ENCODE measurements at places on chromosomes 5 and 9. TPM values are rescaled to one million over a fixed set of nuclear protein-coding genes. Genes with fewer than 3 reads are reported as not detected.

The CATSPER3 gene
- polyA plus RNA-seq, result 56.6 TPM

The NCS1 gene
- 13.0 TPM for polyA plus RNA-seq

The CCT5 gene
- 299 TPM for polyA plus RNA-seq

The CHSY3 gene
- 1.3 TPM for polyA plus RNA-seq

- no peak for DNase-seq
Measured at GRCh38 chr5:84634256-84634655, 249.6 kb upstream of the EDIL3 start.

The PCDHA10 gene
- 0.95 TPM for polyA plus RNA-seq

The NRG2 gene
- polyA plus RNA-seq, result 4.8 TPM

DNA sequence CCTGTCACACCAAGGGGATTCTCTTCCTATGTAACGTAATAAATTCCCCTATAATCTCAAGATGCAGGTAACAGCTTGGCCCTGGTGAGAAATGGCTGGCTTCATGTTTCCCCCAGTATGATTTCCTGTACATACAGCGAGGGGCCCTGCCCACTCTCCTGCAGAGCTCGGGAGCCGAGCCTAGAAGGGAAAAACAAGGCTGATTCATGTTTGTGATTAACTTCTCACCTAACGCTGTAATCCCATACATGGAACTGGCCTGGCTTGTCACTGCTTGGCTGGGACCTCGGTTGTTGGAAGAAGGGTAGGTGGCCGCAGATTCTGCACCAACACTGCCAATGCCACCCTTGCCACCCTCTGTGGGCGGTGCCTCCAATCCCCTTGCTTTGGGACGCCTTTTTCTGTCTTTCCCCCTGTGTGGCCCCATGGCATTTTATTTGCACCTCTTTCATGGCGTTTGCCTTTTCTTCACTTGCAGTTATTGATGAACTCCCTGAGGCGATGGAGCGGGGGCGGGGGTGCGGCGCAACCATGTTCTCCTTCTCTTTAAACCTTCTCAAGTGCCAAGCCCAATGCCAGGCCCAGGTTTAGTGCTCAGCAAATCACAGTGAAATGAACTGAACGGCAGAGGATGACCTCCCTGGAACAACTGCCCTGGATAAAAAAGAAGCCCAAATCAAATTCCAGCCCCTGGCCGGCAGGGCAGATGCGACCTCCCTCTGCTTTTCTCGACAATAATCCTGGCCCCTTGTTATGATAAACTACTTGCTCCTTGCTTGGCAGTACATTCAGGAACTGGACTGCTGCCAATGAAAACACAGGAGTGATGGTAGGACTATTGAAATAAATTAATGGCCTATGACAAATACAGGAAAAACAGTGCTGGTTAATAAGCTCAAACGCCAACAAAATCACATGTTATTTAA, 108.1 kb downstream of the TMEM174 start:
- no peak for DNase-seq

The PPP3R2 gene
- polyA plus RNA-seq, result 241 TPM

- no peak for DNase-seq
Measured at GRCh38 chr5:65702036-65702435, 19.9 kb downstream of the SGTB start.

DNA sequence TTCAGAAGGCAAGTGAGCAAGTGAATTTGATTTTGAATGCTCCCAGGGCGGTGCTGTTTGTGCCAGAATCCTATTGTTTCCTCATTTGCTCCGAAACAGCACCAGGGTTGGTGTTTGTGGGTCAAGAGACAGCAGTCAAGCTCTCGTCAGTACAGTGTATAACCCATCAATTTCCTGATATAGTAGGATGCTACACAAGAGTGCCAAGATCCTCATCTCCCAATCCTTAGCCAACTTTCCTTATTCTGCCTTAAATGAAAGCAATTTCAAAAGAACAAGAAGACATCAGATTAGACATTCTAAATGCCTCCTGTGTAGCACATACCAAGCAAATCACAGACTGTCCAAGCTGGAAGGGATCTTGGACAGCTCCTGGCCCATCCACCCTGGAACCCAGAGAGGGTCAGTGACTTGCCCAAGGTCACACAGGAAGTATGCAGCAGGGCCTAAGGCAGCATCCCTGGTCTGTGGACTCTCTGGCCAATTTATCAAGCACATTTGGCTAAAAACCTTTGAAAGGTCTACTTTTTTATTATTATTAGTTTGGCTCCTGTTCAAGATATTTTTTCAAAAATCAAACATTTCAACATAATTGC, 4.5 kb downstream of the WHRN start:
- no peak for DNase-seq

DNA sequence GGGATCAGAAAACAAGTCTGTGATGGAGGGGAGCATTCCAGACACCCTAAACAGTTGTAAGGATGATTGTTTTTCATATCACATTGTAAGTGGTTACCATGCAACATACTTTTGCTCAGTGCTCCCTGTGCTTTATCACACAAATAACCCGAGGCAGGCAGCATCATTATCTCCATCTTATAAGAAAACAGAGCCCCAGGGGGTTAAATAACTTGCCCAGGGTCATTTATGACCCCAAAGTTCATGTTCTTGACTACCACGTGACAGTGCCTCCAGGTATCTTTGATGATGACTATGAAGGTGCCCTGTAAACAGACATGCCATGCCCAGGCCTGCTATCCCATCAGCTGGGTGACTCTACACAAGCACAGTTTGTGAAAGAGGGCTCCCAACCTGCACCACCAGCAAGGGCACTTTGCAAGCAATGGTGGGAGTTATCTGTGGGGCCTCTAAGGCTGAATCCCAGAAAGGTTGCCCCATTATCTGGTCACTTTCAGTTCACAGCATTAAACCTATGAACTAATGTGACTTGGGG, 9.5 kb downstream of the GNPDA1 start:
- DNase-seq, result no peak

GRCh38 chr5:130074820-130075219, 170.6 kb downstream of the CHSY3 start:
- no peak for DNase-seq

- DNase-seq, result no peak
Measured at GRCh38 chr9:119272500-119273211, 96.6 kb downstream of the BRINP1 start.

The OR2V1 gene
- not detected for polyA plus RNA-seq

The IPO11 gene
- polyA plus RNA-seq, result 50.3 TPM

GRCh38 chr5:10518347-10518746, 45.5 kb upstream of the ANKRD33B start:
- DNase-seq, result no peak

- DNase-seq, result no peak
Measured at GRCh38 chr5:71662381-71662780, 56.7 kb upstream of the CARTPT start.

- no peak for DNase-seq
Measured at GRCh38 chr9:94269264-94269663, 10.2 kb downstream of the ZNF169 start.

DNA sequence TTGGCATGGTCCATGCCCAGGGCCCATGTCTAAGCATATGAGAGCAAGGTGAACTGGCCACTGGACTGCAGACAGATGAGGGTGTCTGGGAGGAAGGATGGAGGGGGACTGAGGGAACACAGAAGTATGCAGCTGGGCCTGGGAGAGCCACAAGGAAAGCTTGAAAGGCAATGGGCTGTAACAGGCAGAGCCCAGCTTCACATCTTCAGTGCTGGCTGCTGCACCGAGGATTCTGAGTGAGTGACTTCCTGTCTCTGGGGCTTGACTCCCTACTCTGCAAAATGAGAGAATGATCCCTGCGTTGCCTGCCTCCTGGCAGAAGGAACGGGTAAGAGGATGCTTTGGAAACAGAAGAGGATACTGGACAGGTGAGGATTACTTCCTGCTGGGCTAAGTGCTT, 29.0 kb downstream of the COL15A1 start:
- no peak for DNase-seq

The MIER3 gene
- polyA plus RNA-seq, result 27.8 TPM

All from testis (tissue), 5 donors.